GM06990 (cell line): ENCODE measurements at places on chromosomes 7 and 10.

DNA sequence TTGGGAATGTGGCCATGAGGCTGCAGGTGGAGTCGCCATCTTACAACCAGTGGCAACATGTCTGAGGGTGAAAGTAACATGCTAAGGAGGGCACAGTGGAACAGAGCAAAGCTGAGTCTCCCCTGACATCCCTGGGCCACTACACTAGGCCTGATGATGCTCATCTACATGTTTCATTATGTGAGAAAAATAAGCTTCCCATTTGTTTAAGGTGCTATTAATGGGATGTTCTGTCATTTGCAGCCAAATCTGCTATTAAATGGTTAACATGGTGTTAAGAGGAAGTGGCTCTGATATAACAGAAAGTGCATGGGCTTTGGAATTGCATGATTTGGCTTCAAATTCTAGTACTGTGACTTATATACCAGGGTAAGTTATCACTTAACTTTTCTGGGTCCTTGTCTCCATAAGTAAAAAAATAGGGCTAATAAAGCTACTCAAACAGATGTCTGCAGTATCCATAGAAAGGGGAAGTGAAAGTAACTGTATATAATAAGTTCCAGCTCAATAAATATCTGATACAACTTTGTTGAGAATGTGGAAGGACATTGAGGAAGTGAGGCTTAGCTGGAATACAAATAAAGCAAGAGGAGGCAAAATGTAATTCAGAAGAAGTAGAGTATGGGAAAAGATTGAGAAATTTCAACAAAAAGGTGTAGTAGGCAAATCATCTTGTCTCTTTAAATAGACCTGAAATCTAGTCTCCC, 158.9 kb downstream of the RTKN2 start:
- DNase-seq, result peak; percentile 70

- no peak for DNase-seq
Measured at GRCh38 chr10:22736134-22736533, 21.8 kb upstream of the PIP4K2A start.

DNA sequence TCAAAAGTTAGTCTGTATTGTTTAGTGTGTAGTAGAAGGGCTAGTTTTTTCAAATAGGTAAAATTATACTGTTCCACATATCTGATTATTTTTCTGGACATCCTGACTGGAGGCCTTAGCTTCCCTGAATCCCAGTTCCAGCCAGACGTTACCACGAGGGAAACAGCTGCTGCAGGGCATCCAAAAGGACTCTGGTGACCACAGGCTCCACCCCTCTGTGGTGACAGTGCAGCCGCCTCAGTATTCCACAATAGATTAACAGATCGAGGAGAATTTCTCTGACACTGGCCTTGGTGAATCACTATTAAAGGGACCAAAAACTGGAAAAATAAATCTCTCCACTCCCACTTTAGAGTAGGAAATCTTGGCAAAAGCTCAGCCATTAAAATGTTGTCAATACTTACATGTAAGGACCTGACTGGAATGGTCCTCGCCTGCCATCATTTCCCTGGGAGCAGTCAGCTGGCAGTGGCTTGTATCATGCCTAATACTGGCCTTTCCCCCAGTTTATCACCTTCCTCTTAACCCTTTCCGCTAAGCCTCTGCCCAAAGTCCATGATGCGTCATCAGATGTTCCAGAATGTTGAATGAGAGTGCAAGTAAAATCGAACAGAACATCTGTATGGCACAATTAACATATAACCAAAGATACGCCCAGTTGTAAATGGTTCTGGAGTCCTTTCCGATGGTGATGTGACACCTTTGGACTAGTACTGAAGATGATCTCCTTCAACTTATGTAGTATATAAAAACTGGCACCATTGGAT, 31.6 kb downstream of the ENO4 start:
- no peak for DNase-seq

DNA sequence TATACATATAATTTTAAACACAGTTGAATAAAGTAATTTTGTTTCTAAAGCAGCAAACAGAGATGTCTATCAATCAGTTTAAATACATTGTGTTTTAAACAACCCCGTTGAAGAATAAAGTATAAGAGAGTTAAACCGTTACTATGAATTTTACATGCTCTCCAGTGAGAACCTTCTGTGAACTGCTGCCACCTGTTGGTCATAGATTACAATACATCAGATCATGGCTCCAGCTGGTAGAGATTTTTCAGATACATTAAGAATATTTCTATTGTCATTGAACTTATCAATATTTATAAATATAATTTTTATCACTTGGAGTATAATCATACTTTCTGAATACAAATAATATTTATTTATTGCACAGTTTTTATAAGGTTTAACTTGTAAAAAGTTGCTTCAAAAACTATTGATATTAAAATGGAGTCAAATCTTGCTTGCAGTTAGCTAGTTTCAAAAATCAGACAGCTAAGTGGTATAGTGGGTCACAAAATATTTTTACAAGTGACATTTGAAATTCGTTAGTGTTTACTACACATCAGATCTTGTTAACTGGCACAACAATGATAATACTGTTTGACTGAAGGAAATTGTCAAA, 561.2 kb upstream of the PHF14 start:
- DNase-seq, result no peak

GRCh38 chr7:148261996-148262688, 328.4 kb upstream of the C7orf33 start:
- DNase-seq, result no peak

- no peak for DNase-seq
Measured at GRCh38 chr7:142685877-142686508, 63.3 kb upstream of the PRSS1 start.

DNA sequence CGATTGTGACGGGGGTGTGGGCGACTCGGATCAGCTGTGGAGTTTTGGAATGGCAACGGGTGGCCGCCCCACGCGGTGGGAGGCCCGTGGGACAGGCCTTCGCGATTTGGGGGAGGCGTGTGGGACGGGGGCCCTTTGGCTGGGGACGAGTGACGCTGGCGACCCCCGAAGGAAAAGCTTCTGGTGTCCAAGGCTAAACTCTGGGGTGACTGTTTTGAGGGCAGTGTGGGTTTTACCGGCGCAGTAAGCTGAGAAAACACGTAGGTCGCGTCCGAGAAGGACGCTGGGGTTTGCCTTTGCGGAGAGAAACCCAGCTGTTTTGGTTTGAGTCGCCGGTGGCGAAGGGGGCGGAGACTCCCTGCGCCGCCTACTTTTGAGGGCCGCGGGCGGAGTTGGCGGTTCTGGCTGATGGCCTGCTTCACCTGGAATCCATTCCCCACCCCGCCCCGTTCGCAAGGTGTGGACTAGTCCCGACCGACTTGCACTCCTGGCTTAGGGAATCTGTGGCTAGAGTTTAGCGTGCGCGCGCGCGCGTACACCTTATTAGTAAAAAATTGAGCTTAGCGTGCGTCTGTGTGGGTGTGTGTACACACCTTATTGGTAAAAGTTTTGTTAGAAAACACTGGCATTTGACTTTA, 606 bp downstream of the TAX1BP1 start:
- peak; percentile 89 for DNase-seq

DNA sequence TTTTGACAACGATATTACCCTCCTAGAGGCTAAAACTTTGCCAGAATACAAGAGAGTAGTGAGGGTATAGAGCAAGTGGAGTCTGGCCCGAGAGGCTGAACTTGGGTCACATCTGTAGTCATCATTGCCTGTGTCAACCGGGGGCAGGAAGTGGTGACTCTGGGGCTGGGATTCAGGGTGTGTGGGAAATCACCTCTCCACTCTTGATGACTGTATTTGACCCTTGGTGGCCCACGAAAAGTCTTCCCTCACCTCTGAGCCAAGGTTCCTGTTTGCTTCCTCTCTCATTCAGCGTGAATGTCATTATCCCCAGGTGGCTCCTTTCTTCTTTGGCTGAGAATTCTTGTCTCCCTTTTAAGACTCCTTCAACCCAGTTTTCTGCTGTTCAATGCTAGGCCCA, 240.4 kb downstream of the ABCA13 start:
- DNase-seq, result no peak

DNA sequence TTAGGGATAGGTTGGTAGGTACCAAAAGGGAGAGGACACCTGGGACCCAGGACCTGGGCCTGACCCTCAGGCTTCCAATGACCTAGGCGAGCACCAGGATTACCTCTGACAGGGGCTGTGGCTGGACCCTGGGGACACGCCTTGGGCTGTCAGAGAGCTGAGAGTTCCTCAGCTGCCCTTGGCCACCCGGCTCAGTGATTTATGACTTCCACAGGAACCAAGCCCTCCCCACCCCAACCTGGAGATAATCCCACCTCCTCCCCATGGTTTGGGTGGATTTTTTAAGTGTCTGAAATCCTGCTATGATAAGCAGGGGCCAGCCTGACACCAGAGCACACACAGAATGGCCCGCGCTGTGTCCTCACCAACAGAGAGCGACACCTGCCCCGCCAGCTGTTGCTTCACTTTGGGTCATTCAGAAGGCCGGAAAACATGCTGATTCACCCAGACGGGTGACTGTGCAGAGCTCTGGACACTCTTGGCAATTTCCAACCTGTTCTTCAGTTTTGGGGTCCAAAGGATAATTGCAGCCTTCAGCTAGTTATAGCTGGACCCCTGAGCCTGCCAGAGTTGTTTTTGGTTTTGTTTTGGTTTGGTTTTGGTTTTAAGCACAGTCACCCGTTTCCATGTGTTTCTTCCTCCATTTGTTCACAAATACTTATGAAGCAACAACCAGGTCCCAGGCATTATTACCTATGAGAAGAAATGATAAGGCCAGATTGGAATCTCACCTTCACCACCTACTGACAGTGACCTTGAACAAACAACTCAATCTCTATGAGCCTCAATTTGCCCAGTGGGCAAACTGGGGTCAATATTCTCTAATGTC, 78.2 kb downstream of the RAB11FIP2 start:
- no peak for DNase-seq

GRCh38 chr10:14536241-14537213, 205.8 kb upstream of the FRMD4A start:
- DNase-seq, result no peak

DNA sequence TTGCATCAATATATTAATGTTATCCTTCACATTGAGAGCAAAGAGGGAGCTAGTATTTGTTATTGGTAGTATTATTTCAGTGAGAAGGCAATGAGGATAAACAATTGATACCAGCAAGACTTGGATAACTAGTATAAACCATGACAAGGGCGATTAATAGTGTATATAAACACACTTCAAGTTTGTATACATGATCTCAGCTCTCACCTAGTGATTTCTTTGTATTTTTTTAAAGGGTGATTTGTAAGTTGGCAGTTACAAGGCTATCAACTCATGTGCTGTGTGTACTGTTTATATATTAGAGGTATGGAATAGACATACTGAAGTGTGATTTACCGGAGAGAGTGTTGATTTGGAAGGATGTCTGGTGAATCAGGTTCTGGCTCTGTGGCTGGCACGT, 88.0 kb downstream of the SNX10 start:
- no peak for DNase-seq

- peak; percentile 56 for DNase-seq
Measured at GRCh38 chr7:55073051-55073511, 54.3 kb downstream of the EGFR start.

DNA sequence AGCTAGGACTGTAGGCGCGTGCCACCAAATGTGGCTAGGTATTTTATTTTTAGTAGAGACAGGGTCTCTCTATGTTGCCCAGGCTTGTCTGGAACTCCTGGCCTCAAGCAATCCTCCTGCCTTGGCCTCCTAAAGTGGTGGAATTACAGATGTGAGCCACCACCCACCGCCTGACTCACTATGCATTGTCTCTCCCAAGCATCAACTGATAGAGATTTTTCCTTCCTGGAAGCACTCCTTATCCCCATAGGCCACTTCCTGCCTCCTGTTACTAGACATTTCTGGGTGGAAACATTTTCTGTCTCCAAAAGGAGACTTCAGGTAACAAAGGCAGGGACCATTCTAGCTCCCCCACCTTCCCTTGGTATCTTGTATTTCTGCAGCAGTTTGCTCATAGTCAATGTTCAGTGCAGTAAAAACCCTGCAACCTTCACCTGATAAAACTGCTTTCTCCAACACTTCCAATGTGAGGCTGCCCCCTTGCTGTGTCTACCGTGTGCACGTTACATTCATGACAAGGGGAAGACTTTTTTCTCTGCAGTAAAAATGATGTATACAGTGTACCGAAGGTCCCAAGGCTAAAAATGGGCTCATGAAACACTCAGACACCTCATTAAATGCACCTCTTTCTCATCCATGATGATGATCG, 84.9 kb downstream of the NHLRC2 start:
- DNase-seq, result no peak

DNA sequence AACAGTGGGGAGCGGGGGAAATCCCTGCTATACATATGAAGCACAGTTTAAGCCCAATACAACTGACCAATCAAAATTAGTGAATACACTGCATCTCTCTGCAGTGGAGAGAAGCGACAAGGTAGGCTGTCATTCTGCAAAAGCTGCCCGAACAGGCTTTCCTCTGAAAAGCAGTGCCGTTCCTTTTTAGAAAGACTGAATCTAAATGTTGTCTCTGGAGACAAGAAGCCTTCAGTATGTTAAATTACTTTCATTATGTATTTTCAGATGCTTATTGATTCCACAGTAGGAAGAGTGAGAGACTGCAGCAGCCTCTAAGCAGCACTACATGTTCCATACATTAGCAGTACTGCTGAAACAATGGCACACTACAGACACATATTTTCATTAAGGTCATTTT, at the start of gene GPR22:
Gene GPR22, plus strand, starts transcription at position 129 of the 400 bp plus-strand sequence. CDS start 4,004 bp downstream, outside the sequence.
- DNase-seq, result no peak

GRCh38 chr10:51422311-51423120, 276.9 kb downstream of the CSTF2T start:
- DNase-seq, result peak; percentile 0

- DNase-seq, result peak; percentile 50
Measured at GRCh38 chr7:30201161-30201666, 66.4 kb downstream of the MTURN start.

DNA sequence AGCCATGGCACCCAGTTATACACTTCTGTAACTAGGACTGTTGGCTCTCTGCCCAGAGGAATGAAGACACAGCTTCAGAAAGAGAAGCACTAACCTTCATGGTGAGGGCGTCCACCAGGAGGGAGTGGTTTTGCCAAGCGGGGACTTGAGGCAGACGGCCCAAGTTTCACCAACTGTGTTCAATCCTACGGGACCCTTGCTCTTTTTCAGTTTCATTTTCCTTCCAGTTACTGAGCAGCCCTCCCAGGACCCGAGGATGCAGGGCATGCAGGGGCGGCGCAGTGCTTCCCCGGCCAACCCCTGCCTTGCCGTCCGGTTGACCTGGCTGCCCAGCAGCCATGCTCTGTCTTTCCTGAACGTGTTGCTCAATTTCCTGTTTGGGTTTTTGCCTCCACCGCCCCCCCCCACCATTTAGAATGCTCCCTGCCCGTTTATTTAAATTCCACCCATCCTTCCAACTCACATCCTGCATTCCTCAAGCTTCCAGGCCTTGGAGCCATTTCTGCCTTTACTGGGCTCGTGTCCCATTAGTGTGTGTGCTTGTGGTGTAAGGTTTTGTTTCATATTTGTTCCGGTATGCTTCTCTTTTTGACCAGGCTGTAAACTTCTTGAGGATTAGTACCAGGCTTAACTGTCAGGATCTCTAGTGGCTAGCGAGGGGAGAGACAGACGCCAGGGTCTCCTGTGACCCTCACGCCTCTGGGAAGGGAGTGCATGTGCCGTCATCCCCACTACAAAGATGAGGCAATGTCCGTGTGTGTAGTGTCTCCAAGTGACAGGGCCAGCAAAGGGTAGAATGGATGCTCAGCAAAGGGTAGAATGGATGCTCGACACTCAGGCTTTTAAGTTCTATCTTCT, 31.6 kb downstream of the IL15RA start:
- DNase-seq, result no peak
